SK-N-SH (cell line): ENCODE measurements at places on chromosomes 2 and 18. TPM values are rescaled to one million over a fixed set of nuclear protein-coding genes. Genes with fewer than 3 reads are reported as not detected.

- H3K27me3 ChIP-seq = peaks cover 15% of the 10 kb centered on the region
- no peaks in the 10 kb centered on the region for H3K36me3 ChIP-seq
- H3K4me3 ChIP-seq = peak overlapping the region; percentile 72
- H3K27ac ChIP-seq = no peak overlapping the region
- H3K4me1 ChIP-seq = no peaks in the 10 kb centered on the region; the same call in 1 of the 2 replicates
- peak; percentile 93 for DNase-seq
These were observed 10.0 kb upstream of the GBX2 start for GRCh38 chr2:236177967-236178889.

DNA sequence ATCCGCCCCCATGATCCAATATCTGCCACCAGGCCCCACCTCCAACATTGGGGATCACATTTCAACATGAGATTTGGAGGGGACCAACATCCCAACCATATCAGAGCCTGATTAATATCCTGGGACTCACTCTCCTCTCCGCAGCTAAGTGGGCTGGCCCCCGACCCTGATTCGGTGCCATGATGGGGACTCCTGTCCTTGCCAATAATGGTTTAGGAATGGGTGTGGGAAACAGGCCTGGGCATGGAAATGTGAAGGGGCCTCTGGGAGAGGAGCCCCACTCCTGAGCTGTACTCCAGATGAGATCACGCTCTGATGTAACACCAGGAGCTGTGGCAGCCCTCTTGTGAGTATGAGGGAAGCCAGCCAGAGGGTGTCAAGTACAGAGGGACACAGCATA lies 77.3 kb upstream of the SMAD7 start:
- no peak overlapping the region for H3K27ac ChIP-seq
- no peaks in the 10 kb centered on the region for H3K4me1 ChIP-seq
- H3K36me3 ChIP-seq = no peaks in the 10 kb centered on the region
- no peaks in the 10 kb centered on the region for H3K27me3 ChIP-seq

Gene IRS1
- polyA plus RNA-seq = 15.8 and 16.5 TPM in 2 replicates

Gene SIX3
- 0.58 and 0.67 TPM in 2 replicates for polyA plus RNA-seq

DNA sequence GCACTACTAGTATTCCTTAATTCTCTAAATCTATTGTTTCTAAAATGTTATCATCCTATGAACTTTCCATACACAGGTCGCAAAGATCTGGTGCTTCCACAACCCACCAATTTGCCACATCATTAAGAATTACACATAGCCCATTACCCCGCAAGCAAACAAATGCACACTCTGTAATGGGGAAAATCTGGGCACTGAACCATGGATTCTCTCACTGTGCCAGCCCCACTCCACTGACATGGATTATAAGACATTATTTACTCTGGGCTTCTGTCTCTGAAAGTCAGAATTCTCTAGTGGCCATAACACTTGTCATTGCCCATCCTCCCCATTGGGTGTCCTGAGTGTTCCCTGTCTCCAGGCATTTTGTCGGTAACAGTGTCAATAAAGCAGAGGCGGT lies 537.1 kb downstream of the EPHA4 start:
- H3K36me3 ChIP-seq = no peaks in the 10 kb centered on the region
- no peak overlapping the region for H3K27ac ChIP-seq
- no peak overlapping the region for H3K4me3 ChIP-seq
- H3K27me3 ChIP-seq = no peaks in the 10 kb centered on the region

- no peak overlapping the region for H3K4me3 ChIP-seq
- H3K4me1 ChIP-seq = no peaks in the 10 kb centered on the region
- no peaks in the 10 kb centered on the region for H3K27me3 ChIP-seq
- H3K36me3 ChIP-seq = no peaks in the 10 kb centered on the region
- no peak for DNase-seq
These were observed 261.8 kb upstream of the RAB6C start for GRCh38 chr2:129717560-129718130.

DNA sequence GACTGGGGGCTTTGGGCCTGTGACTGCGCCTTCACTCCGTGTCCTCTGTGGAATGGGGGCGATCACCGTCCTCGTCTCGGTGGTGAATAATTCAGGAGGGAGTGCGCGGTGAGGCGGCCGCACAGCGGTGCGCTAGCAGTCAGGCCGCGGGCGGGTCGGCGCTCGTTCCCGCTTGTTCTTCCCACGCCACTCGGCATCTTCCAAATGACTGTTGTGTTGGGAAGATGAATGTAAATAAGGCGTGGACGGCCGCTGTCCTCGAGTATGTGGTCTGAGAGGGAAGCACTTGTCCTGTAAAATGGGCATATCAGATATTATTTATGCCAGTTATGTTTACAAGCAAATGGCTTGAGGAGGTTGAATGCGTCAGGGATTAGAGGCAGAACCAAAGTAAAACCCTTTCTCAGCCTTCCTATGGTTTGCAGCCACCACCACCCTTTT lies 608 bp upstream of the VPS4B start:
- no peak for DNase-seq
- no peaks in the 10 kb centered on the region for H3K27me3 ChIP-seq
- peaks cover 4% of the 10 kb centered on the region for H3K4me1 ChIP-seq

- no peak overlapping the region for H3K27ac ChIP-seq
- H3K4me1 ChIP-seq = no peaks in the 10 kb centered on the region
- H3K4me3 ChIP-seq = no peak overlapping the region
- no peaks in the 10 kb centered on the region for H3K36me3 ChIP-seq
These were observed 44.9 kb upstream of the TAF4B start for GRCh38 chr18:26181343-26181826.

- peaks cover 14% of the 10 kb centered on the region; the same call in 1 of the 2 replicates for H3K4me1 ChIP-seq
- no peaks in the 10 kb centered on the region for H3K27me3 ChIP-seq
- DNase-seq = no peak
- no peaks in the 10 kb centered on the region for H3K36me3 ChIP-seq
- no peak overlapping the region for H3K4me3 ChIP-seq
- no peak overlapping the region for H3K27ac ChIP-seq
These were observed 10.6 kb downstream of the DAW1 start for GRCh38 chr2:227881866-227882517.

DNA sequence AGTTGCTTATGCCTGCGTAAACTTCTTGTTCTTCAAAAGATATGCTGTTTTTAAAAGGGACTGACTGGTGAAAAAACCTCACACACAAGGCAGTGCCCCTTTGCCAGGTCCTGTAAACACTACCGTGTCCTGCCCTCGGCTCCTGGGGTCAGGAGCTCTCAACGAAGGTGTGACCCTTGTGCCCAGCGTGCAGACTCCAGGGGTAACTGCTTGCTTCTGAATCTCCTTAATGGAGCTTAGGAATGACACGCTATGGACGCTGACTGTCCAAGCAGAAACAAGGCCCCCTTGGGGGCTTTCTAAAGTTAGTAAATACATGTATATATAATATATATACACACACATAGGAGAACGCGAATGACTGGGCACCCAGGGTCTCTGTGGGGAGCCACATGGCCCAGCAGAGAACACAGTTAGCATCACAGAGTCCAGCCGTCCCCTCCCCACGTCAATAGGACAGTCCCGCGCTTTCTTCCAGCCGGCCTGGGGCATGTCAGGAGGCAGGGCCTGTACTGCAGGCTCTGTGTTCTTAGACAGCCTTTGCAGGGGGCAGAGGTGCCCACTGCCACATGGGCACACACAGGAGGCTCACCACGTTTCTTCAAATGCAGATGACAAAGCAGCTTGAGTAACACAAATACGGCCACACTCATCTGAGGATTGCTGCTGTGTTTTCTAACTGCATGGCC lies 96.1 kb downstream of the HDAC4 start:
- DNase-seq = no peak
- H3K4me3 ChIP-seq = no peak overlapping the region
- H3K4me1 ChIP-seq = no peaks in the 10 kb centered on the region; the same call in 1 of the 2 replicates
- peak overlapping the region; percentile 76 for H3K27ac ChIP-seq
- H3K27me3 ChIP-seq = no peaks in the 10 kb centered on the region
- H3K36me3 ChIP-seq = no peaks in the 10 kb centered on the region

DNA sequence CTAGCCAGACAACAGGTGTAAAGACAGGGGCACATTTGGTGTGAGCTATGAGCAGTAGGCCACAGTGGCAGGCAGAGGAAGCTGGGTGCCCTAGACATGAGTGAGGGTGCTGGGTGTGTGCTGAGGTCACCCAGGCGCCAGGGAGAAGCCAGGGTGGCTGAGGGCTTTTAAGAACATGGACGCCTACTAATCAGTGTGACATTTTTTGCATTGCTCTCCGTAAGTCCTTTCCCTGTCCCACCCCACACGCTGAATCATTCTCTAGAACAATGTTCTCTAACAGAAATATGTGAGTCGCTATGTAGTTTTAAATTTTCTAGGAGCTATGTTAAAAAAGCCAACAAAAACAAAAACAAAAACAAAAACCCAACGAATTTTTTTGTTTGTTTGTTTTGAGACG lies 204.5 kb upstream of the REV1 start:
- H3K27ac ChIP-seq = no peak overlapping the region
- H3K4me3 ChIP-seq = no peak overlapping the region
- H3K27me3 ChIP-seq = no peaks in the 10 kb centered on the region
- no peak for DNase-seq
- no peaks in the 10 kb centered on the region for H3K36me3 ChIP-seq
- H3K4me1 ChIP-seq = no peaks in the 10 kb centered on the region

Gene COL4A4
- not detected in 2 replicates for polyA plus RNA-seq

Gene TUBA4B
- 0.03 TPM in 1 of 2 replicates, not detected in the other for polyA plus RNA-seq

DNA sequence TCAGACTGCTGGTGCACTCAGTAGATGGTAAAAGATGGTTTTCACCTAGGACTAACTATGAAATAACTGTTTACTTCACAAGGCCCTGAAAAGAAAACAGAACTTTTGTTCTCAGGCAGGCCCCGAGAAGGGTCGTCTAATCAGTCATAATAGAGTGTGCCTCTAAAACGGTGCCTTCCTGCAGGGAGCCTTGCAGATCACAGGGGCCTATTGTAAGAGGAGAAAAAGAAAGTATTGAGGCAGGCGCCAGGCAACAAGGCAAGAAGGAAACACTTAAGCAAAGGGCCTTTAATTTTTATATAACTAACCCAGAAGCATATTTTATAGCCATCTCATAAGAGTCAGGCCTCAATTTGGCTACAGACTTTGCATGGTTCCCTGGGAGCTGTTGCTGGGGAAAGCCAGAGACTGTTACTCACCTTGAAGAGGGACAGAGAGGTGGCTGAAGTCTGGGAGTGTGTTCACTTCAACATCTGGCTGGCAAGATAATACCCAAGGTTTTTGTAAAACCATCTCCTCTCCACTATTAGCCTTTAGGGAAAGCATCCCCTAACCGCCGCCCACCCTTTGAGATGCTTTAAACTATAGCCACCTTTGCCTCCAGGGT lies 117.1 kb downstream of the PRPF40A start:
- no peak overlapping the region for H3K4me3 ChIP-seq
- H3K4me1 ChIP-seq = no peaks in the 10 kb centered on the region
- H3K27ac ChIP-seq = no peak overlapping the region
- no peaks in the 10 kb centered on the region for H3K36me3 ChIP-seq
- DNase-seq = no peak
- no peaks in the 10 kb centered on the region for H3K27me3 ChIP-seq

DNA sequence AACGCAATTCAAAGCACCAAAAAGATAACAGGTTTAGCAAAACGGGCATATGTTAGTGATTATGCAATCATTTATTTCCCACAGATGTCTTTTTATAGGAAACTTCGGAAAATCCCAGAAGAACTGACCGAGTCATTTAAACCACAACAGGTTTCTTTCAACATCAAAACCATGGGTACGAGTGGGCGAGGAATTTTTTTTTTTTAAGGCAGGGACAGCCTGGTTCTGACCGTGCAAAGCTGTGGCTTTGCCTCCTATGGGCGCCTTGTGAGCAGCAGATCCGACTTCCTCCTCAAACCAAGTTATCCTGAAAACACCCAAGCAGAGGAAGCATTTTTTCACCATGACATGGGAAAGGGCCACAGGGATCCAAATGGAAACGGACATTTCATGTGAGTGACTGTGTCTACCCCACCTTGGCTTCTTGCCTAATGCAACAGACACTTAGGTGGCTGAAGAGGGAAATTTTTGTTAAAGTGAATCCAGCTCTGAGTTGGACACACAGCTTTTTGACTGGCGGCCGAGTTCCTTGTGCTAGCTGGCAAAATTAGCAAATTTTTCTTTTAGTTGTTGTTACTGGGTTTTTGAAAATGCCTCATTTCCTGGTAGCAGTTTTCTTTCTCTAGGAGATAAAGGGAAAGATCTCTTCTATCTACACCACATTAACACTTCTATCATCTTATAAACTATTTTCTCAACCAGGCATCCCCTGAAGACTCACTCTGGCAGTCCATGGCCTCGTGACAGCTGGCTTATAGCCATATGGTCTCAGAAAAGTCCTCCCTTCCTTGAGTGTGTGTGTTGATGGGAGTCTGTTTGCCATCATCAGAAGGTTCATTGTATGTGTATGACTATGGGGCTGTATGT lies 487.4 kb upstream of the ZEB2 start:
- no peaks in the 10 kb centered on the region for H3K36me3 ChIP-seq
- H3K27me3 ChIP-seq = no peaks in the 10 kb centered on the region
- H3K27ac ChIP-seq = peak overlapping the region; percentile 99
- no peak for DNase-seq
- peak overlapping the region; percentile 35; the same call in 1 of the 2 replicates for H3K4me3 ChIP-seq

Gene IL18R1
- 0.11 TPM in 1 of 2 replicates, not detected in the other for polyA plus RNA-seq

Gene DYTN
- not detected in 2 replicates for polyA plus RNA-seq

DNA sequence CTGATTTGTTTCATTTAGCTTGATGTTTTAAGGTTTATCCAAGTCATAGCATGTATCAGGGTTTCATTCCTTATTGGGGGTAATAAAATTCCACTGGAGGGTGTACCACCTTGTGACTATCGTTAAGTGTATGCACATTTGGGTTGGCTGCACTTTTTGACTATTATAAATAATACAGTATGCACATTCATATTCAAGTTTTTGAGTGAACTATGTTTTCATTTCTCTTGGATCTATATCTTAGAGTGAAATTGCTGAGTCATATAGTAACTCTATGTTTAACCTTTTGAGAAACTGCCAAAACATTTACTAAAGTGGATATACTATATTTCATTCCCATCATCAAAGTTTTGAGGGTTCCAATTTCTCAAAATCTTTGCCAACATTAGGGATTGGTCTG lies 952.7 kb downstream of the TDRD15 start:
- H3K27ac ChIP-seq = no peak overlapping the region
- H3K4me3 ChIP-seq = no peak overlapping the region
- H3K27me3 ChIP-seq = no peaks in the 10 kb centered on the region
- no peaks in the 10 kb centered on the region for H3K4me1 ChIP-seq
- no peaks in the 10 kb centered on the region for H3K36me3 ChIP-seq

DNA sequence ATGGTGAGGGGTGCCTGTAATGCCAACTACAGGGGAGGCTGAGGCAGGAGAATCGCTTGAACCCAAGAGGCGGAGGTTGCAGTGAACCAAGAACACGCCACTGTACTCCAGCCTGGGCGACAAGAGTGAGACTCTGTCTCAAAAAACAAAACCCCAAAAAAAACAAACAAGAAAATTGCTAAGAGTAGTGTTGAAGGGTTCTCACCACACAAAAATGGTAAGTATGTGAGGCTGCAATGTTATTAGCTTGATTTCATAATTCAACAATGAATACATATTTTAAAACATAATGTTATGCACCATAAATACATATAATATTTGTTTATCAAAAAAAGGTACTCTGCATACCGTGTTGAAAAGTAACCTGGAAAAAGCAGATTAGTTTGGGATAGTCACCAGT lies 45.8 kb downstream of the PSMG2 start:
- no peak overlapping the region for H3K4me3 ChIP-seq
- DNase-seq = no peak
- no peaks in the 10 kb centered on the region; the same call in 1 of the 2 replicates for H3K4me1 ChIP-seq
- no peaks in the 10 kb centered on the region for H3K27me3 ChIP-seq
- no peak overlapping the region for H3K27ac ChIP-seq

- no peaks in the 10 kb centered on the region for H3K27me3 ChIP-seq
- peak; percentile 62 for DNase-seq
- no peak overlapping the region for H3K27ac ChIP-seq
- no peaks in the 10 kb centered on the region for H3K36me3 ChIP-seq
These were observed 10.9 kb upstream of the CDH20 start for GRCh38 chr18:61322265-61322873.
